CD4-positive, alpha-beta memory T cell (primary cell): ENCODE measurements at places on chromosomes 2 and 18.

DNA sequence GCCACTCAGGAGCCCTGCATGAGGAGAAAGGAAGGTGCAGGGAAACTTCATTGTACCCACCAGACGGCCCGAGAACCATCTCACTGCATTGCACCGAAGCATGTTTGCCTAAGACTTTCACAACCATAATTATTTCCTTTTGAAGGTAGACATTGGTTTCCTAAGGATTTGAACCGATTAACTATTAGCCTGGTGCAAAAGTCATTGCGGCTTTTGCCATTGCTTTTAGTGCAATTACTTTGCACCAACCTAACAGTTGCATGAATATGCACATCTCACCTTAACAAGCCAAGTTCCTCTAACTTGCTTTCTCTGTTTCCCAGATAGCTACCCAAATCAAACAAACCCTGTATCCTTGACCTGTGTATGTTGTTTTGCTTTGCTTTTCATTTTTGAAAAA is 516.3 kb upstream of the ID2 start:
- DNase-seq, result no peak

- DNase-seq, result no peak
These were observed 15.8 kb downstream of the SERTAD2 start for GRCh38 chr2:64637931-64638330.

GRCh38 chr2:39871291-39871761 is 92.3 kb upstream of the THUMPD2 start:
- DNase-seq, result no peak

DNA sequence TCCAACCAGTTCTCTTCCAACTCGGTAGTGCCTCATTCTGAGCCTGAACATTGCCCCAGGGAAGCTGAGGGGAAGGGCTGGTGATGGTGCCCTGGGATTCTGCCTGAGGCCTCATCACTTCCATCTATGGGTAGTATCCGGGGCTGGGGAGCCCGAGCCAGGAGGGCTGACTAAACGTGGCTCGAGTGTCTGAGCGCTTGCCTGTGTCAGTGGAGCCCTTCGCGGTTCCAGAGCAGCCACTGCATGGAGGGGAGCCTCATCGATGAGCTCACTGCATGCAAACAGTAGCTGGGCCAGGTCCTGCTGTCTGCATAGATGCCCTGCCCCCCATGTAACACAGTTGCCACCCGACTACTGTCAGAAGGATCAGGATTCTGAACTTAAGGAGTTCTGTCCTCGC is 129.3 kb downstream of the GLI2 start:
- DNase-seq, result no peak

DNA sequence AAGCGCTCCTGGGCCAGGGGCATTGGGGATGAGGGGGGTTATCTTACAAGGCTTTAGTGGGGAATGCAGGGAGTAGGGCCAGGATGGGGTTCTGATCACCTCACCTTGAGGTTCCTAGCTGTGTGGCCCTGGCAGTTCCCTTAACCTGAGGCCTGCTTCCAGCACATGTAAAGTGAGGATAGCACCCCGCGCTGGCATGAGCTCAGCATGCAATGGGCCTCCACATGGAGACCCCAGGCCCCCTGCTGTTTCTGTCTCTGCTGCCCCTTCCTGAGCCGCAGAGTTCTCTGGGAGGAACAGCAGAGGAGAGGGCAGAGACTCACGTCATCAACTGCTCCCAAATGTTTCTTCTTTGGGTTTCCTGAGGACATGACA is 8.6 kb upstream of the TEX51 start:
- no peak for DNase-seq

DNA sequence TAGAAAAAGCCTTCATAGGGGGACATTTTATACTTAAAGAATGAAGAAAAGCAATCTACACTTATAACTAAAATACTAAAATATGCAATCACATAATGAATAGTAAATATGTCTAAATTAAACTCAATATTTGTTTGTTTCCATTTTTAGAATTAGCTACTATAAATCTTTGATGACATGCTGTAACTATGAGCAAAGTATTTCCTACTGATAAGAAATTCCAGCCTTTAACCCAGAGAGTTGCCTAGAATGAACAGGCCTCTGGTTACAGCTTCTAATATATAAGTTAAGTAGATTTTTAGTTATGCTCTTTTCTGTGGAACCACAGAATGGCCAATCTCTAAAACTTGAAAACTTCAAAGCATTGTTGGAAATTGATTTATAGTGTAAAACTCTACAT is 1465.6 kb upstream of the ZEB2 start:
- no peak for DNase-seq

DNA sequence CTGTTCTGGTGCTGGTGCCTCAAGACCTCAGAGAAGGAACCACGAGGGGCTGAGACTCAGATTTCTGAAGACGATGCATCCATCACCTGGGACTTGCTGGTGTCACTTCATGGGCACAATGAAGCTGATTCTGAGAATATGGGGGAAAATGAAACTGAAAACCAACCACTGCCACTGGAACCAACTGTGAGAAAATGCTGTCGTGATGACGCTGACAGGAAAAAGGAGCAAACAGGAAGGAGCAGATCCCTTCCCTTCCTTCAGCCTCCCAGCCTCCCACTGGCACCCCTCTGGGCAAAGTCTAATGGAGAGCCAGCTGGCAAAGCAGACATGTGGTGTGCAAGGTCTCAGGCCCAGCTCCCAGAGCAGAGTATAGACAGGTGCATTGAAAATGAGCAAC is 109.7 kb downstream of the FOXI3 start:
- no peak for DNase-seq

DNA sequence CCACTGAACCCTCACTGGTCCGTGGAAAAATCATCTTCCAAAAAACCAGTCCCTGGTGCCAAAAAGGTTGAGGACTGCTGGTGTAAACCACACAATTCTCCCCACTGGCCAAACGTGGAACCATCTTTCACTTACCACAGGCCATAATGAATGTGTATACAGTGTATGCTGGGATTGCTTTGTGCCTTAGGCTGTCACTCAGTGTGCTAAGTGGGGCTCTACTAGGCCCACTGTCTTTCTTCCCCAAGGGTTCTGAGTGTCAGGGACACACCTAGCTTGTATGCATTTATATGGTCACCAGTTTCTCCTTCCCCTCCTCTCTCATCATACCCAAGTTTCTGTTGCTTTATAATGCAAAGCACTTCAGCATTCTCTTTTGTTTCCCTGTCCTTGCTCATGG is 27.2 kb downstream of the SCYGR8 start:
- no peak for DNase-seq

DNA sequence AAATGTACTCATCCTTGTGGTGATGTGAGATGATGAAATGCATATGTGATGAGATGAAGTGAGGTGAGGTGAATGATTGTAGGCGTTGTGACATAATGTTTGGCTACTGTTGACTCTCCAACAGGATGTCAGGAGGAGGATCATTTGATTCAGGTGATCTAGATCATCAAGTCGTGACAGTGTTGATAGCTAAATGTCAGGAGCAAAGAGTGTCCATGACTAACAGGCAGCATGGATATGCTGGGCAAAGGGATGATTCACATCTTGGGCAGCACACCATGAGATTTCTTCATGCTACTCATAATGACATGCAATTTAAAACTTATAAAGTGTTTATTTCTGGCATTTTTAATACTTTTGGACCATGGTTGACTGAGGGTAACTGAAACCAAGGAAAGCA is 40.2 kb upstream of the UBXN4 start:
- no peak for DNase-seq

GRCh38 chr18:71471963-71472725 is 1072.0 kb downstream of the CBLN2 start:
- DNase-seq, result no peak

- no peak for DNase-seq
These were observed 106.8 kb downstream of the GRB14 start for GRCh38 chr2:164514491-164514890.

DNA sequence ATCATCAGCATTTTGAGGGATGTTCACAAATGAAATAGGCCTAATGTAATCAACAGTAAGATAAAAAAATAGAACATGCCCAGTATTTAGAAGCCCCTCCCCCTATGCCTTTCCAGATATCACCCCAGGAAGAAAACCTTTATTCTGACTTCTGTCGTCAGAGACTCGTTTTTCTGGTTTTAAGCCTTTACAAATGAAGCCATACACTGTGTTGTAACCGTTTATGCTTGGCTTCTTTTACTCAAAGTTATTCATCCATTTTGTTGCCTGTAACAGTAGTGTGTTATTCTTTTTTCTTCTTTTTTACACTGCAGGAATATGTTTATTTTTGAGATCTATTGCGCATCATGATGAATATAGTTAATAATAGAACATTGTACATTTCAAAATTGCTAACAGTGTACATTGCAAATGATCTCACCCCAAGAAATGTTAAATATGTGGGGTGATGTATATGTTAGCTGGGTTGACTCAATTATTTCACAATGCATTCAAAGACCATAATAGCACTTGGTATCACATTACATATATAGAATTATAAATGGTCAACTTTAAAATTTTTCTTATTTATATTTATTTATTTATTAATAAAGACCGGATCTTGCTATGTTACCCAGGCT is 28.1 kb upstream of the PNPT1 start:
- DNase-seq, result no peak

DNA sequence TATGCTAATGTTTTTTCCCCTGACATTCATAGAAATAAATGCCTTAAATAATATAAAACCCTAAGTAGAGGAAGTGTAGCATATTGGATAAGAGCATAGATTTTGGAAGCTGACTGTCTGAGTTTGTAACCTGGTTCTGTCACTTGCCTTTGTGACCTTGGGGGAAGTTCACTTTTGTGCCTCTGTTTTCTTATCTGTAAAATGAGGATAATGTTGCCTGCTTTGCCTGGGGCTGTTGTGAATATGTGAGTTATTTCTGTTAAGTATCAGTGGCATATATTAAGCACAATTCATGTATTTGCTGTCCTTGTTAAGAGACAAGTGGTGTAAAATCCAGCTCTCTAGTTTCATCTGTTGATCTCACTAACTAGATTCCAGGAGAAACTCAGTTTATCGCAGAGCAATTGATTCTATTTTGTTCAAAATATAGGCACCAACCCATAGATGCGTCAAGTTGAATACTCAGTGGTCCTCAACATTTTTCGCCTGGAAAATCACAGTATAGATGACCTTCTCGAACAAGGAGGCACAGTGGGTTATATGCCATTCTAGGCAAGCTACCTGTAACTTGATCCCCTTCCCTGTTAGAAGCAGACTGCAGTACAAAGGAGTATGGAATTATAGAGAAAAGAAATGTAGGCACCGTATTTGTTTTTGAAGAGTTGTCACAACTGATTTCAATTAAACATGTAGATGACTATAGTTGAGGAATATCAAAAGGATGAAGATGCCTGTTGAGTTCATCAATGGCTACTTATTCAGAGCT is 67.0 kb downstream of the SOCS6 start:
- no peak for DNase-seq

GRCh38 chr2:221521233-221521845 is 50.8 kb downstream of the EPHA4 start:
- no peak for DNase-seq

DNA sequence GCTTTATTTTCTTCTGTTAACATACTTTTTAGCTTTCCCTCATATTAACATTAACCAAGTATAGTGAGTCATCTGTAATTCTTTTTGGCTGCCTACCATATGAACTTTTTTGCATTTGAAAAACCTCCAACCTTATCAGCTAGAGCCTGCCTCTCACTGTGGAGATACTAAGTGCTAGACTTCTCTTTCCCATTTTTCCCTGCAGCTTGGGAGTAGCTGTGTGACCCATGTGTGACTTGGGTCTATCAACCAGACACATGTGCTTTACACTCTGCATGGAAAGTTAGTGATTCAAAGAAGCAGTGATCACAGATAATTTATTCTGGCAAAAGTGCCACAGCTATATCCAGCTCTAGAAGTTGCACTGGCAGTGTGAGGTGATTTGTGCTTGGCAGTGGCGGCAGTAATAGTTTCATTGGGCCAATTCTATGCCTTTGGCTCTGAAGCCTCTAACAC is 36.3 kb downstream of the PREPL start:
- no peak for DNase-seq

DNA sequence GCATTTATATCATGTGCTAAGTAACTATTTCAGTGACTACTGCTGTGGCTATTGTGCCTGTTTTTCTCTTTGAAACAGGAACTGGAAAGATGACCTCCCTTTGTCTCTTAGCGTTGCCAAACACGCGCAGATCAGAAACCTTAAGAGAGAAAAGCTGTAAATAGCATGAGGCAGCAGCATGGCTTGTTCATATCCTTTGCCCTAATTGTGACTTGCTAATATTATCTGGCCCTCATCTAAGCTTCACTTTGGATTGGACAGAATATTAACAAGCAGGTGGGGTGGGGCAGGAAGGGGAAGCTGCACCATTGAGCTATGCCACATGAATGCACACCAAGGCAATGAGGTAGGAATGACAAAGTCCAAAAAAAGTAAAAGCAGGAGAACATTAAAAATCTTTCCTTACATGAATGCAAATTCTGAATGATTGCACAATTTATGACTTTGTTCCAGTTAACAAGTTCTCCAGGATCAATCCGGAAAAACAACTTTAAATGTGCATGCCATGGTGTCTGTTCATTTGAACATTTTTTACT is 128.4 kb downstream of the IRS1 start:
- DNase-seq, result no peak

GRCh38 chr2:238920601-238921001 is 72.7 kb downstream of the TWIST2 start:
- no peak for DNase-seq

- DNase-seq, result no peak
These were observed 114.1 kb upstream of the MSH2 start for GRCh38 chr2:47288864-47289263.

DNA sequence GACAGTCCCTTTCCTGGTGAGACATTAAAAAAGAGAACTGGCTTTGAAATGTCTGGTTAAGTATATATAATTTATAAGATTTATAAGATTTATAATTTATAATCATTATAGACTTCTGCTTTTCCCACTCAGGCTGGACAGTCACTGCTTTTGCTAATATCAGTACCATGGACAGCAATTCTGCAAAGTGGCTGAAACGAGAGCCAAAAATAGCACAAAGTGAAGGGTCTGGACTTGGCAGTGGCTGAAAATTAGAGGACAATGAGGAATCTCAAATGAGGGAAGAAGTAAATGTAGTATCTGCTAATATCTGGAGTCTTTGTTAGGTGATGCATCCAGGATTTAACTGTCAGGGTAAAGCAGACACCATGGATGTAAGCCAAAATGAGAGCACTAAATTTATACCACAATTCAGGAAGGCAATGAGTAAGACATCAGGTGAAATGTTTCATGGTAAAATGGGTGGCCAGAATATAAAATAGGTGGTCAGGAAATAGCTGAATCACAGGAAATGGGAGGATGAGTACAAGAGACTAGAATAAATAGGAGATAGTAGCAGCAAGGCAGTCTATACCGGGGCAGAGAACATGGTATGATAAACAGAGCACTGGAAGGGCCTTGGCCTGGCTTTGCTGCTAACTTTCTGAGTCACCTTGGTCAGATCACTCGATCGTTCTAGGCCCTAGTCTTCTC is 39.6 kb upstream of the BOD1L2 start:
- no peak for DNase-seq

- DNase-seq, result no peak
These were observed 808.6 kb downstream of the RNF144A start for GRCh38 chr2:7725850-7726242.

- DNase-seq, result no peak
These were observed 67.9 kb downstream of the PPP4R1 start for GRCh38 chr18:9546468-9546867.

- no peak for DNase-seq
These were observed 6.7 kb downstream of the DSEL start for GRCh38 chr18:67509741-67510391.

- DNase-seq, result no peak
These were observed 35.7 kb downstream of the C18orf63 start for GRCh38 chr18:74351354-74351753.
